ENCODE measurements at places on chromosomes 1 and 21.

DNA sequence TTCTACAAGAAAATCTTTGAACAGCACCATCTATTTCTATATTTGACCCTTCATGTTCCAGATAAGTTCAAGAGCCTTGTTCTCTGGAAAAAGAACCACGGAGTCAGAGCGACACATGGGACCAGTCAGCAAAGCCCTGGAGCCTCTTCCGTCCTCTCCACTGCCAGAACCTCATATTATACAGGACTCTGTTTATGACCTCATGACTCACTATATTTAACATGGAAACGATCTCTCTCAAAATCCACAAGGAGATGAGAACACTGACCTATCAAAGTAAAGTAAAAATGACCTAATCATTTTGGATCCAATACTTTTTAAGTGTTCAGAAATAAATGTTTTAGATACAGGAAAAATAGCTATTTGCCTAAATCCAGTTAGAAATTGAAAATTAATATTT, 124.6 kb upstream of the KRTAP19-8 start:
- DNase-seq = no peak

GRCh38 chr1:175317779-175318178, 125.2 kb upstream of the KIAA0040 start:
- no peak for DNase-seq

- DNase-seq = no peak
Observed at GRCh38 chr1:8430476-8430875, 112.6 kb downstream of the SLC45A1 start.

DNA sequence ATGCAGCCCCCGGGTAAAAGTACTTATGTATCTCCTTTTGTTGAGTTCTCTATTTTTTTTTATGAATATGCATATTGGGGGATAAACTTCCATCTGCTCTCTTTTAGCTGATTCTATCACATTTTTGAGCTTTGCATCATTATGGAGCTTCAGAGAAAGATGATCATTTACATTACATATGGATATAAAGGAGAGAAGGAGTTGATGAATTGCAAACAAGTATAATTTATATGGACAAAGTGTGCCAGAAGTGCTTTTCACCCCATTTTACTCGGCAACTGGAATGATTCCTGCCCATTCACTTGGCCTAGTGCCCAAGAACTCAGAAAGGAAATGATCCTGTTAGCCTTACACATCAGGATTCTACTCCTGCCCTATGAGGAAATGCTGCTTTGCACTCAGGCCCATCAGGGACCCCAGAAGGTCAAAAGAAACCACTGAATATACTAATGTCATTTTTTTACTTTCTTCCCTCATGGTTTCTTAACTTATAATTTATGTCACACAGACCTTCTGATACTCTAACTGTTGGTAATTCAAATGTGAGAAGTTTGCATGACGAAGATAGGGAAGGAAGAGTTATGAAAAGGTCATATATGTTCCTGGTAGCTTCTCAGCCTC, 65.6 kb downstream of the SAMSN1 start:
- DNase-seq = no peak

DNA sequence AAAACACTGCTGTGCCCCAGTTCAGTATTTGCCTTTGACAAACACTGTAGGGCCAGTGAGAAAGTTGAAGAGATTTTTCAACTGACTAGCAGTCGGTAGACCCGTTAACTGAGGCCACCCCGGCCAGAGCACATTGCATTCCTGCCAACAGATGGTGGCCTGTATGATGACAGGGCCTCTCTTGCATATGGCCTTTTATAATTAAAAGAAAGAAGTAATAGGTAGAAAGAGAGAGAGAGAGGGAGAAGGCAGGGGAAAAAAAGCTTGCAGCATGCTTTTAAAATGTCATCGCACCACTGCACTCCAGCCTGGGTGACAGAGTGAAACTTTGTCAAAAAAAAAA, 4.7 kb upstream of the C1orf174 start:
- no peak for DNase-seq

DNA sequence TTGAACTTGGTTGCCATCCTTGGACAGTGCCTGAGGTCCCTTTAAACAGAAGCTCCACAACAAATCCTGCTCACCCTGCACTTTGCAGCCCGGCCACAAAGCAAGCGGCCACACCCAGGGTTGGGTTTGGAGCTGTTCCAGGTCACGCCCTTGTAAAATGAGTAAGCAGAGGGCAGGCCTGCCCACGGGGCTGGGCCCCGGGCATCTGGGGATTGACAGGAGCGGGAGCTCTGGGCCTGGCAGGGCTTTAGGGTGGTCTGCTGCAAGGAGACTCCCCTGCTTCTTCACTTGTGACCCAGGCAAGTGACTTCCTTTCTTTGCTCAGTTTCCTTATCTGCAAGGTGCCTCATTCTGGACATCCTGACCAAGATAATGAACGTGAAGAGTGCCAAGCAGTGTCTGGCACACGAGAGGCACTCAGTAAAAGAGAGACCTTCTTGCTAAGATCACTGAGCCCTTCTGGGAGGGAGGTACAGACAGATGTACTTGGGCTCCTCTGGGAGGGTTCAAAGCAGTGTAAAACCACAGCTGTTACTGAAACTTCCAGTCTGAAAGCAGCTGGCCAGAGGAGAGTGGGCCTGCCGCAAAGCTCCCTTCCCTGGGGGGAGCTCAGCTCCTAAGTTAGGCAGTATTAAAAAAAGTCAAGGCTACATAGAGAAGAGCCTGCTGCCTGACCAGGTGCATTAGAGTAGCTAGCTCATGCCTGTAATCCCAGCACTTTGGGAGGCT, 2.6 kb downstream of the E2F2 start:
- DNase-seq = no peak

DNA sequence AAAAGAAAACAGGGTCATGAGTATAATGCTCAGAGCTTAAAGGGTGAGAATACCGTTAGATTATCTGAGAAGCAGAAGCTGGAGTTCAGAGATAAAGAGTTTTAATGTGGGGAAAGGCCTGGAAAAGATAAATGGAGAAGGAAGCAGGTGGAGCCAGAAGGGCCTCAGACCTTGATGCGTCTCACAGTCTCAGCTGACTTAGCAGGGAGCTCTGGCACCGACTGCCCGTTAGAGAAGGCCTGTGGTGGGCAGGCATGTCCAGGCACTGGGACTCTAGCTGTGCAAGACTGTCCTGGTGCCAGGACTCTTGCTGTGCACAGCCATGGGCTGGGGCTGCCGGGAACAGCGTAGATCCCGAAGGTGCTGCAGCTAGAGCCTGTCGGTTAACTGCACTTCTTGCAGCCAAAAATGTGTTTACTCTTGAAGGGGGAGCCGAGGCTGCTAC, 3.8 kb upstream of the SLAMF9 start:
- no peak for DNase-seq

DNA sequence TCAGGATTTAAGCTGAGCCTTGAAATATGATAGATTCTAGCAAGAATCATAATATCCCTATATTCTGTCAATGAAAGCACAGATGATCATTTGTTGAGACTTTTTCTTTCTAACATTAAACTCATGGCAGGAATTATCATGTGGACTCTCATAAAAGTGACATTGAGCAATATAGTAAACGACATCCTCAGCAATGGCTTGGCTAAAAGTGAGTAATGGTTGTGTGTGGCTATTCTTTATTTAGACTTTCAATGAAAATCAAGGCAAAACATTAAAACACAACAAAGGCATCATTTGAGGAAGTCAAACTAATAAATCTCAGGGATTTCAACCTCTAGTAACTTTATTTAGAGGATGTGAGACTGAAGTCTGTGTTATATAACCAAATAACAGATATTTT, 257.8 kb upstream of the ADGRL4 start:
- no peak for DNase-seq

DNA sequence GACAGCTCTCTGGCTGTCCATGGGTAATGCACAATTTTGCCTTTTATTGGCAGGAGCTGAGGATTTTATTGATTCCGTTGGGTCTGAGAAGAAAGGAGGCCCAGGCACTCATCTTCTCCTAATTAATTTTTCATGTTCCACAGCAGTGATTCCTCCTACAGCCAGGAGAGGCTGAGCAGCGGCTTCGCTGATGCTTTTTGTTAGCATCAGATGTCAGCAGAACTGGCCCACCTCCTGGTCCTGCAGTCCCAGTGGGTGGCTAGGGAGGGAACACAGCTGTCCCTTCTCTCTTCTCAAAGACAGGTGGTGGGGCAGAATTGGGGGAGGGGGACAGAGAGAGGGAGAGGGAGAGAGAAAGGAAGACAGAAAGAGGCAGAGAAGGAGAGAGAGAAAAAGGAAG, 5.7 kb downstream of the MT1HL1 start:
- DNase-seq = no peak

GRCh38 chr1:25831569-25832196, 11.9 kb downstream of the MTFR1L start:
- no peak for DNase-seq

GRCh38 chr1:78319603-78320002, 171.2 kb upstream of the PTGFR start:
- no peak for DNase-seq

- DNase-seq = no peak
Observed at GRCh38 chr1:117571496-117571895, 34.4 kb upstream of the TENT5C start.

- no peak for DNase-seq
Observed at GRCh38 chr1:156921053-156921529, 659 bp downstream of the LRRC71 start.

- no peak for DNase-seq
Observed at GRCh38 chr1:241225741-241226140, 131.3 kb downstream of the RGS7 start.

GRCh38 chr1:93907718-93908117, 1.5 kb downstream of the GCLM start:
- no peak for DNase-seq

- DNase-seq = no peak
Observed at GRCh38 chr1:232381394-232382100, 248.4 kb downstream of the SIPA1L2 start.

DNA sequence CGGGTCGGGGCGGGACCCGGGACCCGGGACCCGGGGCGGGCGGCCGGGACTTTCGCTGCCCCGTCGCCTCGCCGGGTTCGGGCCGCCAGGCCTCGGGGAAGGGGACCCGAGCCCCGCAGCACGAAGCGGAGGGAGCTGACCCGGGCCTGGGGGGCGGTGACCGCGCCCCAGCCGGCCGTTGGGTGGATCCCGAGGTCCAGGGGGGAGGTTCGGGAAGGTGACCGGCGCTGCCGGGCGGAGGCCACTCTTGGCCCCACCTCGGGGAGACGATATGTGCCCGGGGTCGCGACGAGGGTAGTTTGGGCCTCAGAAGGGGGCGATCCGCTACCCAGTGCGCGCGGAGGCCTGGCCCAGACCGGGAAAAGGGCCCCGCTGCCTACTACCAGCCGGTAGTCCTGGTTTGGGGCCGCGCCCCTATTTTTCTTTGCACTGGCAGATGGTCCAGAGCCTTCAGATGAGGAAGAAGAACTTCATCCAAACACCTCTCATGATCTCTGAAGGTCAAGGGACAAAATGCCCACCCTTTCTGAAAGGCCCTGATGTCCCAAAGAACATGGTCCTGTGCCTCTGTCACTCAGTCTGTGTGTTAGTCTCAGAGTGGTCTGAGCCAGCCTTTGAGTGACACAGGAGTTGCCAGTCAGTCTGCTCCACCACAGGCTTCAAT, 766 bp downstream of the AGO4 start:
- no peak for DNase-seq

- no peak for DNase-seq
Observed at GRCh38 chr1:72777918-72778317, 495.6 kb upstream of the NEGR1 start.

GRCh38 chr1:88695781-88696180, 11.7 kb downstream of the PKN2 start:
- DNase-seq = no peak

DNA sequence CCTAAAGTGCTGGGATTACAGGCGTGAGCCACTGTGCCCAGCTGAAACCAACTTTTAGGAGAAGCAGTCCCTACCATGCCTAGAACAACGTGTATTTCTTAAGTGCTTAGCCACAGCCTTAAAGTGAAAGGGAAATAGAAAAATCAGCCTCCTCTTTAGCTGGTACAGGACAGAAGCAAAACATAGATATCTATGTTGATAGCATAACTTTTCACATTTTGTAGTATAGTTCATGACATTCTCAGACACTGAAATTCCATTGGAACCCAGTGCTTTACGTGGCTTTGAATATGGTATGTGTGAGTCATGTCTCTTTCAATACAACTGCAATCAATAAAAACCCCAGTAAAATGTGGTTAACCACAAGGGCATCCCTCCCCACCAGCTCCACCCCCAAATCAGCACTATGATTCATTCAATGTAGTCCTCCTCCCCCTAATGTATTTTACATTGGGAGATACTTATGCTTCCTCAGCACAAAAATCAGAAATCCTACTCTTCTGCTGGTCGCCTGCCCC, 32.1 kb downstream of the TGFB2 start:
- DNase-seq = no peak

- no peak for DNase-seq
Observed at GRCh38 chr1:46219551-46220520, 16.7 kb downstream of the LURAP1 start.

- DNase-seq = no peak
Observed at GRCh38 chr1:34266127-34266951, 89.6 kb downstream of the C1orf94 start.

DNA sequence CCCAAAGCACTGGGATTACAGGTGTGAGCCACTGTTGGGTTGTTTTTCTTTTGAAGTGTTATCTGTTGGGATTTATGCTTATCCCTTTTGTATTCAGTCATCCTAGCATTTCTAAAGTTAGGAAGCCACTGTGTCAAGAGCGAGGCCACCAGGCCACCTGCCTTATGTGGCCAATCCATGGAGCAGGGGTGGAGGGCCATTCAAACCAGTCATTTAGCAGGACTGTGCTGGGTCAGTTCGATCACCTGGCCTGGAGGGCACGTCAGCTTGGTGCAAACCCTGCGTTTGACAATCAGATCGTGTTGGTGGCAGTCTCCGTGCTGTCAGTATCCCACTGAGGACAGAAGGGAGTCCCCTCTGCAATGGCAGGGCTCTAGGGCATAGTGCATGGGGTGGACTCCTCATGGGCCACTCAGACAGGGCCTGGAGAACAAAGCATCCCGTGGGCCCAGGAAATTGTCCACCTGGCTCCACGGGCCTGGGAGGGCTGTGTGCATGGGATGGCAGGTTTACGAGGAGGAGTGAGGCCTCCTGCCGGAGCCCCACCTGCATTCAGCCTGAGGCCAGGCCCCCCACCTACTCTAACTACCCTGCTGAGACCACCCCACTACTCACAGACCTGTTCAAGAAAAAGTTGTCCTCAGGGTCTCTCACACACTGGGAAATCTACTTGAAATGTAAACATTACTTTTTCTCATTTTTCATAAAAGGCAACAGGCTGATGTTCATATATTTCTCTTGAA, 242.3 kb downstream of the SDCCAG8 start:
- no peak for DNase-seq

- DNase-seq = no peak
Observed at GRCh38 chr1:170666541-170667254, 2.8 kb downstream of the PRRX1 start.

DNA sequence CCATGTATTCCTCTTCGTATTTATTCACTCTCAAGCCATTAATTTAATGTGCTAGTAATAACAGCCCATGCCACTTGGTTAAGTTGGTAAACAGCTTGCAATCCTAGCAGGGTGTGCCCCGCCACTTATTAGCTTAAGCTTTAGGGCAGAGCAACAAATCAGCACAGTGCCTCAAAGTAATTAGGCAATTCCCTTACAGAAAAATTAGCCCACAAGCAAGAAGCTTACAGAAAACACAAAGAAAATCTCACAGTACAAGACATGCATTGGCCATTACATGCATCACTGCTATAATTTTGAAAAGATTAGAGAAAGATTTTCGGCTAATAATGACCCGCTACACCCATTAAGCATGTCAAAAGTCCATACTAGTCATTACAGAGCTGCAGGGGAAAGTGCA, 47.6 kb downstream of the TGFB2 start:
- DNase-seq = no peak

GRCh38 chr1:214280386-214281020, 456 bp upstream of the SMYD2 start:
- no peak for DNase-seq

GRCh38 chr1:215517441-215517891, 49.6 kb upstream of the KCTD3 start:
- DNase-seq = no peak

Data from esophagus squamous epithelium (tissue), 5 donors.